ENCODE measurements at places on chromosomes 2 and 18.

- DNase-seq = no peak
Measured at GRCh38 chr2:175432021-175432420, 250.5 kb upstream of the ATP5MC3 start.

DNA sequence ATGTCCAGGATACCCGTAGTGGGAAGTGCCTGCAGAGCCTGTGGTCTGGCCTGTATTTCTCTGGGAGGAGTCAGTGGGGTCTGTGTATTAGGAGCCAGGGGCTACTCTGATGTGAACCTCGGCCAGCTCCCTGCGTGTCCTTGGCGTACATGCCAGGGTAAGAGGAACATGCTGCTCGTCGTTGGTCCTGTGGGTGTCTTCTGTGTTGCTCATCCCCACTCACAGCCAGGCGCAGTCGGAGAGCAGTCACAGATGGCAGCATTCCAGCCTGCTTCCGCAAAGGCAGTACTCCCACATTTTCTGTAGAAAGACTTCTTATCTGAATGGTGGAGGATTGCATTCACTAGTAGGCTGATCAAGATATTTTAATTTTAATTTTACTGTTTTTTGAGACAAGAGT, 84.9 kb downstream of the DGKD start:
- no peak for DNase-seq

DNA sequence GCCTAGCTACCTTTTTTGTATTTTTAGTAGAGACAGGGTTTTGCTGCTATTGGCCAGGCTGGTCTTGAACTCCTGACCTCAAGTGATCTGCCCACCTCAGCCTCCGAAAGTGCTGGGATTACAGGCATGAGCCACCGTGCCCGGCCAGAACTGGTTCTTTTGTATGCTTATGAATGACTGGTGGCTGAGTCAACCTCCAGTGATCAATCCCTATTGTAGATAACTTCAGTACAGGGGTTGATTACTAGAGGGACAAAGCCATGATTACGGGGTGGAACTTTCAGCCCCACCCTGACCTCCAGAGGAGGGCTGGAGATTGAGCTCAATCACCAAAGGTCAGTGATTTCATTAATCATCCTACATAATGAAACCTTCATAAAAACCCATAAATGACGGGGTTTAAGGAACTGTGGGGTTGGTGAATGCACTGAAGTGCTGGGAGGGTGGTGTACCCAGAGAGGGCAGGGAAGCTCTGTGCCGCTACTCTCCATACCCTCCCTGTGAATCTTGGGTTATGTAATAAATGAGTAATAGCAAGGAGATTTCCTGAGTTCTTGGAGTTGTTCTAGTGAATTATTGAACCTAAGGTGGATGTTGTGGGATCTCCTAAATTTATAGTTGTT, 281.8 kb upstream of the CXCR4 start:
- DNase-seq = no peak

- no peak for DNase-seq
Measured at GRCh38 chr2:56121995-56122394, 61.8 kb upstream of the CCDC85A start.

- no peak for DNase-seq
Measured at GRCh38 chr2:168811696-168812095, 9.3 kb downstream of the NOSTRIN start.

GRCh38 chr2:64439194-64439593, 14.8 kb upstream of the LGALSL start:
- no peak for DNase-seq

DNA sequence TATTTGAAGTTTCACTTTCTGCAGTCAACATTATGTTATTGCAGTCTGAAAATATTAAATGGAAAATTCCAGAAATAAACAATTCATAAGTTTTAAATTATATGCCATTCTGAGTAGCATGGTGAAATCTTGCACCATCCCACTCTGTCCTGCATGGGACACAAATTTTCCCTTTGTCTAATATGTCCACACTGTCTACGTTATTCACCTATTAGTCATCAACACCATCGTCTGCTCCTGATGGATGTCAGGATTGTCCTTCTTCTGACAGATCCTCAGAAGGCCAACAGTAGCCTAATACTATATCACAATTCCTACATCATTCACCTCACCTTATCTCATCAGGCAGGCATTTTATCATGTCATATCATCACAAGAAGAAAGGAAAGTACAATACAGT, 163.1 kb downstream of the TXNL1 start:
- no peak for DNase-seq

GRCh38 chr2:64905338-64906024, 83.7 kb upstream of the SLC1A4 start:
- DNase-seq = no peak

DNA sequence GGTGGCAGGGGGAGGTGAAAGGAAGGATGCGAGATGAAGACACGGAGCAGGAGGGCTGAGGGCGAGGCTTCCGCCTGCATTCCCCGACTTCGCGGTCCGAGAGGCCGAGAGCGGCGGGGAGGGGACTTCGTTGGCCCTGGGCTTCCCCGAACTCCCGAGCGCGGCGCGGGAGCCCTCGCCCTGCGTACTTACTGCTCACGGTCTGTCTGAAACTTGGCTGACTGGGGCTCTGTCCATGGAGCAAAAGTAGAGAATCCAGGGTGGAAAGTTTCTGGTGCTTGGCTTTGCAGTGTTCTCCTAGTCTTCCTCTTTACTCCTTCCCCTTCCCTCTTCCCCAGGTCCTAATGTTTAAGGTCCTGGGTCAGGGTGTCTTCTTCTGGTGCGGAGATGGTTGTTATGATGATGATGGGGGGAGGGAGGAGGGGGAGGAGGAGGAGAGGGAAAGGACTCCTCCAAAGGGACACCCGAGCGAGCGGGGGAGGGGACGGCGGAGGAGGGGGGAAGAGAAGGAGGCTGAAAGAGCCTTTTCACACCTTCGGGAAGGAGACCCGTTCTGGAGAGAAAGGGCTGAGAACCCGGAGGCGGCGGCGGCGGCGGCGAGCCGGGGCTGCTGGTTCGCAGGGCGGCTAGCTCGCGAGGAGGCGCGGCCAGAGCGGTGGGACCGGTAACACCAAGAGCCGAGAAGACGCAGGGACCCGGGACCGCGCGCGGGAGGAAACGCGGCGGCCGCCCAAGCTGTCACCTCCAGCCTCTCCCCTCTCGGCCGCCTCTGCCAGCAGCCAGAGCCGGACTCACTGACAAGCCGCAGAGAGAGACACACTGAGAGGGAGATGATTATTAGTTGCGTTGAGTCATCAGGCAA, at the start of gene SATB2:
SATB2 (minus strand) TSS at position 793 of the 862 bp plus-strand sequence. CDS start 1,902 bp downstream, outside the sequence.
- DNase-seq = peak; percentile 45

DNA sequence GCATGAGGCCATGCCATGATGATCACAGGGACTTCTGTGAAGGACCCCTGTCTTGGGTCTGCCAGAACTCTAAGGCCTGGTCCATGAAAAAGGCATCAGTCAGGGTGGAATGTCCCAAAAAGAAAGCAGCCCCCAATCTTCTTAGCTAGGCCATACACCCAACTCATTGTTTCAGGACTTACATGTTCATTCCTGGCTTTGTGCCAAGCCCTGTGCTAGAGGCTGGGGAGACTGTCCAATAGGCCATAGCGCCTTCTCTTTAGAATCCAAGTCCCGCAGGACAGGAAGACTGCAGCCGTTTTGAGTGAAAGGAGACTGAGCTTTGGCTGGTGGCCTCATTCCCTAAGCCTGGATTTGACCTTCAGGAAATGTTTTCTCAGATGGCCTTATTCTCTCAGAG, 247.3 kb downstream of the PRKCE start:
- DNase-seq = no peak

DNA sequence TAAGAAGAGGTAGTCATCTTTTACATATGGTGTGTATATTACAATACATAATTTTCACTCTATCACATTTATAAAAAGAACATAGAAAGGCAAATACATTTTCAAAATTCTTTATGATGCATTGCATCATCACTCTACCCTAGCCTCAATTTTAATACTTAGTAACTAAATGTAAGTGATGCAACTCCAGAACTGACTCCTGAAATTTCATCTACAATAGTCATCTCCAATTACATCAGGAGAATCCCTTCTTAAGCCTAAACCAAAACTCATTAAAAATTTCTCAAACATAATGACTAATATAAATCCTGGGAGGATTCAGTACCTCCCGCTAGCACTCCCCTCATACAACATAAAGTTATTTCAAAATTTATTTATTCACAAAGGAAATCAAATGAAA, 15.9 kb downstream of the TMX3 start:
- no peak for DNase-seq

GRCh38 chr2:8622199-8622911, 59.5 kb upstream of the ID2 start:
- DNase-seq = no peak

DNA sequence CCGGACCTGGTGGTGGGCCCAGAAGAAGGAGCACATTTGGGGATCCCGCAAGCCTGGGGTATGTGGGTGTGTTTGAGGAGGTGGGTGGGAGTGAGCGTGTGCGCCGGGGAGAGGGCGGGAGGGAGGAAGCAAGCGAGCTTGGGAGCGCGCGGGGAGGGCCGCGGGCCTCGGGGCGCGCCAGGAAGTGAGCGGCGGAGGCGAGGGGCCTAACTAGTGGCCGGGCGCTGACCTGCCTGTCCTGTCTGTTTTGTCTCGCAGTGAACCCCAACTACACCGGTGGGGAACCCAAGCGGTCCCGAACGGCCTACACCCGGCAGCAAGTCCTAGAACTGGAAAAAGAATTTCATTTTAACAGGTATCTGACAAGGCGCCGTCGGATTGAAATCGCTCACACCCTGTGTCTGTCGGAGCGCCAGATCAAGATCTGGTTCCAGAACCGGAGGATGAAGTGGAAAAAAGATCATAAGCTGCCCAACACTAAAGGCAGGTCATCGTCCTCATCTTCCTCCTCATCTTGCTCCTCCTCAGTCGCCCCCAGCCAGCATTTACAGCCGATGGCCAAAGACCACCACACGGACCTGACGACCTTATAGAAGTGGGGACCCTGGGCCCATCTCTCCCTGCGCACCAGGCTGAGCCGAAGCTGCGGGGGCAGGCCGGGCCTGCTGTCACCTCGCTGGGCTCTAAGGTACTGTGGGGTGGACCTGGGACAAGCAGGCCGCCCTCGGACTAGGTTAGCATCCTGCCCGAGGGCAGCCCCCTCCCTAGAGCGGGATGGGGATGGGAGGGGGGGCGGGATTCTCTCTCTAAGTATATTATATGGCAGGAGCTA, 1.2 kb downstream of the HOXD4 start:
- DNase-seq = no peak

DNA sequence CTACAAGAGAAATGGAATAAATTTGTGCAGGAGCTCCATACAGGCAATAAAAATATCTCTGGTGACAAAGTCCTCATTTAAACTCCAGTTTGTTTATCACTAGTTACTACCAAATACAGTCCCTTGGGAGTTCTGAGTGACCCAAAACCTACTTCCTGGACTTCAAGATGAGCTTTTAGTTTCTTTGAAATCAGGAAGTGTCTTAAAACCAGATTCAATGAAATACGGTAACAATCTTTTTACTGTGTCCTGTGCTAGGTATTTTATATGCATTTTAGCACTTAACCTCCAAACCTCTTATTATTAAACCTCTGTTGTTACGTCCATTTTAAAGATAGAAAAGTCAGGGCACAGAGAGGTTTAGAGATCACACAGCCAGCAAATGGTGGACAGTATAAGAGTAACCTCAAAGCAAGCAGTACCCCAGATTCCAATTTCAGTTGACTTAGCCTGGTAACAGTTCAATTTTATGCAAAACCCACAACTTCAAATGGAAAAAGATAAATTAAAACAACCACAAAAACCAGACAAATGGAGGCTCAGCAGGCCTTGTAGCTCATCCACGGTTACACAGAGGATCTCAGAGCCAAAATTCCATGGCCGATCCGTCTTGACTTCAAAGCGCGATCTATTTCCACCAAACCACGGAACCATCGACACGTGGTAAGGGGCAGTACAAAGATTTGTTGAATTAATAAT, 1.3 kb upstream of the KCMF1 start:
- peak; percentile 40 for DNase-seq

GRCh38 chr2:134307334-134307733, 53.5 kb downstream of the MGAT5 start:
- no peak for DNase-seq

GRCh38 chr2:105179469-105180372, 61.8 kb upstream of the GPR45 start:
- DNase-seq = peak; percentile 9

GRCh38 chr2:226906163-226906693, 70.4 kb downstream of the RHBDD1 start:
- peak; percentile 16 for DNase-seq

DNA sequence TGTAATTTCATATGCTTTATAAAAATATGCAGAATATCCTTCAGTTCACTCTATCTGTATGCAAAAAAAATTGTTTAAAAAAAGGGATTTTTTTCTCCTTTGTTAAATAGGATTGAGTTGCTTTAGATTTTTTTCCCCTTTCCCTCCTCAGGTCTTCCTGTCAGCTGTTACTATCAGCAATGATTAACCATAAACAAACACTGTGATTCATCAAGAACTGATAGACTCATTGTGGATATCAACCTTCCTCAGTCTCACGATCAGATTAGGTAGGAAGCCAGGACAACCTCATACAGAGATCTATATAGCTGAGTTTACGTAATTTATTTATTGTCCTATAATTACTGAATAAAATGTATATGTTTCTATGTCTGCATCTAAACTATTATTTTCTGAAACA, 2136.2 kb upstream of the CELF4 start:
- DNase-seq = no peak

GRCh38 chr2:9637330-9637729, 6.5 kb upstream of the YWHAQ start:
- DNase-seq = no peak

DNA sequence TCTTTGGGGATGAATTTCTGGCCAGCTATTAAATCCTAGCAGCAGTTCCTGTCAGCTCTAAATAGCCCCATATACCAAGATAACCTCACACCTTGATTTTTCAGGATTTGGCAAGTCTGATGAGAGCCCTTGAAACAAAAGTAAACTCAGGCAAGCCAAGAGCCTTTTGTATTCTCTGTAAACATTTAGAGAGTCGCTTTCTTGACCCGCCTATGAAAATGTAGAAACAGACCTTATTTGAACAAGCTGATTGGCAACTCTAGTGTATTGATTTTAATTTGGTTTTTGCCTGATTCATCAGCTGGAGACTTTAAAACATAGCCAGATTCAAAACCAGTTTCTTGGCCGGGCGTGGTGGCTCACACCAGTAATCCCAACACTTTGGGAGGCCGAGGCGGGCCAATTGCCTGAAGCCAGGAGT, 43.4 kb downstream of the CABLES1 start:
- DNase-seq = no peak

GRCh38 chr2:69741229-69741574, 732 bp upstream of the ANXA4 start:
- DNase-seq = peak; percentile 48

- no peak for DNase-seq
Measured at GRCh38 chr2:234025466-234025865, 25.0 kb upstream of the SPP2 start.
